Nucleus accumbens (tissue), 56 donors: ENCODE measurements at places on chromosomes 1 and 21.
A peak's percentile ranks its signal among the peaks of the same experiment; 100 is the strongest.

- DNase-seq = no peak
Observed at GRCh38 chr1:109935451-109935900, 24.8 kb downstream of the CSF1 start.

DNA sequence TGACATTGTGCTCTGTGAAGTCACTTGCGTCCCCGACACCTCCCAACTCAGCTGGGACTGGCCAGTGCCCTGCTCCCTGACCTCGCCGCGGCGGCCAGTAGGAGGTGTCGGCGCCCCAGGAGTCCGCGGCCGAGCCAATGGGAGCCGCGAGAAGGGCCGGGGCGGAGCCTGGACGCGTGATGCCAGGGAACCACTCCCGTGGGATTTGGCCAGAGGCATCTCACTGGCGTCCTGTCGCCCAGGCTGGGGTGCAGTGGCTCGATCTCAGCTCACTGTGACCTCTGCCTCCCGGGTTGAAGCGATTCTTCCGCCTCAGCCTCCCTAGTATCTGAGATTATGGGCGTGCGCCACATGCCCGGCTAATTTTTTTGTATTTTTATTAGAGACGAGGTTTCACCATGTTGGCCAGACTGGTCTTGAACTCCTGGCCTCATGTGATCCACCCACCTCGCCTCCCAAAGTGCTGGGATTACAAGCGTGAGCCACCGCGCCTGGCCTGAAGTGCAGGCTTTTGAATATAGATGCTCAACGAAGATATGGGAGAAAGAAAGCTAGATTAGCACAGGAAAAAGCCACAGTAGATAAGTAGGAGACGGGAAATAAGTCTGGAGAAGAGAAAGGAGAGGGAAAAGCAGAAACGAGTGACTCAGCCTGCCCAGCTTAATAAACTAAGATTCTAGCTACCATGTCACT lies 38.0 kb downstream of the ZBTB8OS start:
- peak; percentile 86 for DNase-seq

DNA sequence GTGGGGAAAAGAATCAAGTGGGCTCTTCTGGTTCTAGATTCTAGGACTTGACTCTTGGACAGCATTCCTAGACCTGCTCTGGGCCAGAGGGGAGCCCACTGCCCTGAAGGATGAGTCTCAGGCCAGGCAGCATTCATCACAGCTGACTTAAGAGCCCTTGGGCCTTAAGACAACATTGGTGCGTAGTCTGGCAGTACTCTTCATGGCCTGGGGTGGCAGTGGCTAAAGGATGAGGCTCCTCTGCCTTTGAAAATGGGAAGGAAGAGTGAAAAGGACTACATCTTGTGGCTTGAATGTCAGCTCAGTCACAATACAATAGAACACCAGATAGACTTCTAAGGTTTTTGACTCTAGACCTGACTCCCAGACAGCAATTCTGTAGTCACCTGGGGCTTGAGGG lies 1415.1 kb upstream of the PRMT6 start:
- DNase-seq = no peak

DNA sequence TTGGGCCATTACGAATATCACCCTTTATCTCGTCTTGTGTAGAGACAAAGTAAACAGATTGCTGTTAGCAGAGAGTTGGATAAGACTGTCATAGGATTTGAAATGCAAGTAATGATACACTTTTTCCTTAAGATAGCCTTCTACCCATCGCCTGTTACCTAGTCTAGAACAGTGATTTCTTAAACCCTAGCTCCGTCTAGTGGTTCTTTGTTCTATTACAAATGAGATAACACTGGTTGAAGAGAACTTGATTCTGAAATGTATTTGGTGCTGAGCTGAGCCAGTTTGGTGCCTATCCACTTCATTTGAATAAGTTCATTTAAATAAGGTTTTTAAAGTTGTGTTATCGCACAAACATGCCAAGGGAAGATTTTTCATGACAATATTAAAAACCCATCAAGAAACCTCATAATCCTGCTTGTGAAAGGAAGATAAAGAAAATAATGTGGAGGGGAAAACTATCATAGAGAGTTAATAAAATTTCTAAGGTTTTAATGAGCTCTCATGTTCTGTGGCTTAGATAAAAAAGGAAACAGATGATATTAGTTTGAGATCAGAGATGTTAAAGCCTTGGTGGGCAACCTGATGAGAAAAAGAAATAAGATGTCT lies 1.5 kb upstream of the KCNH1 start:
- no peak for DNase-seq

GRCh38 chr1:241927321-241927720 lies 30.2 kb upstream of the BECN2 start:
- DNase-seq = no peak

DNA sequence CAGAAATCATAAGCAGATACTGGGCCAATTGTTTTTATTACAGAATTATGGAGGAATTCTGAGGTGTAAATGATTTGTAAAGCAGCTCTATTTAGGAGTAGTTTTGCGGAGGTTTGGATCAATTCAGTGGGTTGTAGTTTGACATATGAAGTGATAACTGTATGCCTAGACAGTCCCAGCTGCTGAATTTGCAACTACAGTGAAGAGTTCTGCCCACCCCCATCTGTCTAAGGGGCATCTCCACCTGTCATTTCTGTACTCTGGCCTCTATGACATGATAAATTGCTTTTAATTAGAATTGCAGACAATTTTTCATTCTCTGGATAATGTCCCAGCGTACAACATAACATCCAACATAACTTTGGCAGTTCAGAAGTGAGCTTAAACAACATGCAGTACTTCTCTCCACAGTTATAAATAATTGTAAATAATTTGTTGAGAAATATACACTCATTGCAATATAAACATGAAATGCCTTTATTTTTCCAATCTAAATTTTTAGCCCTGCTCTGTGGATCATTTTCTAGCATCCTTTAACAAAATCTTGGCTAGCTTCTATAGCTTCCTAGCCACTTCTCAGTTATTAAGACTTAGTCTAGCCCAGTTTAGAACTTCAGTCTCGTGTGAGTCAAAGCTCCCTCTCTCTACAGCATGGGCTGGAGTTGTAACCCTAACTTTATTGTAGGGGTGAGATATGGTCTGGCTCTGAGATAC lies 52.3 kb downstream of the PDE4B start:
- DNase-seq = no peak

DNA sequence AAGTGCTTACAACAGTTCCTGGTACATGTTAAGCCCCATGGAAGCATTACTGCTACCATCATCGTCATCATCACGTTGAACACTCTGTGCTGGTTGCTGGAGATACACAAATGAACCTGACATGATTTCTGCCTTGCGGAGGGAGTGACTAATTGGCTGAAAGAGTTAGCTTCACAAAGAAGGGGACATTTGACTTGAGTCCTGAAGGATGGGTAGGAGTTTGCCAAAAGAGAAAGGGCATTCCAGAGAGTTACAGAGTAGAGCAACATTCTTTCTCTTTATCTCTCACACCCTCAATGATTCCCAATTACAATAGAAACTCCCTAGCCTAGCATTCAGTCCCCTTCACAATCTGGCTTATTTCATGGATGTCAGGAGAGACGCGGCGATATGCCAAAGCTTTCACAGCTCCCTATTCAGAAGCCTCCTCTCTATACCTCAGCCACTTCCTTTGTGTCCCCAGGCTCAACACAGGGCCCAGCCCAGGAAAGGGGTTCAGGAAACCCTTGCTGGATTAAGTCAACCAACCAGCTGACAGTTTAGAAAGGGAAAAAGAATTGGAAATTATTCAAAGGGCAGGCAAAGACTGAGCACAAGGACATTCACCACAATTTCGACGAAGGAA lies 38.0 kb downstream of the SLC1A7 start:
- no peak for DNase-seq

DNA sequence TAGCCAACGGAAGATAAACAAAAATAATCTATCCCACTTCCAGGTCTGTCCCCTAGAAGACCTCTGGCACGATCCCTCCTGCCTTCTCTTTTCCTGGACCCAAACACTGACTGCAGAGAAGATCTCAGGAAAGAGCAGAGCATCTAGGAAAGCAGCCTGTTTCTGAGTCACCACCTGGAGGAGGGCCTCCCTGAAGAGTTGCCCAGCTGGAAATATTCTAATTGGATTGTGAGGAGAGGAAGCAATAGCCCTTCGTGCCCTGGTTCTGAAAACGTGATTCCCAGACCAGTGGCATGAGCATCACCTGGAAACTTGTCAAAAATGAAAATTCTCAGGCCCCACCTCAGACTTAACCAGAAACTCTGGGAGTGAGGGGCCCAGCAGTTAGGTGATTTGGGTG lies 411.1 kb downstream of the SETD4 start:
- no peak for DNase-seq

- DNase-seq = peak; percentile 31
Observed at GRCh38 chr1:153220606-153221303, 3.4 kb downstream of the PRR9 start.

DNA sequence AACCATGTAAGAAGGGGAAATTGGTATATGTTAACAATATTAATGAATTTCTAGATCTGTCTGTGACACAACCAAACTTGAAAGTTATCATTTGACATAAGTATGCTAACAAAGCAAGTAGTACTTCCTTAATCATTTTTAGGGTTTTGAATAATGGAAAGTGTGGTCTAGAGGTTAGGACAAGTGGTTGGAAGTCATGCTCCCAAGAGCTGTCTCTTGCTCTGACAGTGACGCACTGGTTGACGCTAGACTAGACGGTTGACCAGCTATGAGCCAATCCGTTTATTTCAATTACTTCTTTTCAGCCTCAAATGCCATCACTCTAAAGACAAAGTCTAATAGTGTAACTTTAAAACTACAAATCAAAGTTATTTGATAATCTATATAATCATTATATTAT lies 20.7 kb upstream of the RGS1 start:
- no peak for DNase-seq

DNA sequence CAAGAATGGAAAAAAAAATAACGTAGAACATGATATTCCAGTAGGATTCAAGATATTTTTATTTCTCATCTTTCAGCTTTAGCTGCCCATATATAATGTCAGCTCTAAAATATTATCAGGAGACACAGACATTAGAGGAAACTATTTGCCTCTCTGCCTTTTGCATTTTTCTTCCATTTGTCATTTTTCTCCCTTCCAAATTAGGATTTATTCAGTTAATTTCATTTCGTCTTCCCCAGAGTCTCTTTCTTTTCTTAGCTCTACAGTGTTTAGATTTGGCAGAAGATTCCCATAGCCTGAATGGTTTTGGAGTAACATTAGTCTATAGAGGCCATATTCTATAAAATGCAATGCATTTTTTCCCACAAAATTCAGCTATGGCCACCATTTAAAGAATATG lies 5.1 kb upstream of the ENAH start:
- DNase-seq = no peak

DNA sequence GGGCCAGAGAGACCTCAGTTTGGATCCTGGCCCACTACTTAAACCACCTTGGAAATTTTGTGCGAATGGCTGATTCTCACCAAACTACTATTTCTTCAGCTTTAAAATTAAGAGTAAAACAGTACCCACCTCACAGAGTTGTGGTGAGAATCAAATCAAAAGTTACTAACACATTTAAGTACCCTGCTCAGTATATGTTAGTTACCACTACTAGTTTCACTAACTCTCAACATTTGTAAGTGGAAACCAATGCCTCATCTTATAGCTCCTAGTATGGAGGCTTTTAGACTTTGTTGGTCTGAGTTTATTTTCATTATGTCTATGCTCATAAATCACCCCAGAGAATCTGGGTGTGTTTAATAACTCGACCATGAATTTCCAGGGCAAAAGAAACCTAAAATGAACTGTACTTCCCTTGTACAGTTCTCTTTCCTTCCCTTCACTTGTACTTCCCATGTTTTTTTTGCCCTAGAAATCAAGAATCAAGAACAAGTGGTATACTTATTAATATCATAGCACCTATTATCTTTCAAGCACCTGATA lies 11.6 kb upstream of the SERBP1 start:
- no peak for DNase-seq

GRCh38 chr1:78045926-78046778 lies at the start of gene GIPC2:
TSS of gene GIPC2 (plus strand) at chr1:78045966. CDS start at chr1:78046095, 129 bp downstream.
- no peak for DNase-seq

GRCh38 chr1:41900603-41901444 lies 17.9 kb downstream of the HIVEP3 start:
- no peak for DNase-seq

- no peak for DNase-seq
Observed at GRCh38 chr1:196114193-196114592, 494.0 kb downstream of the KCNT2 start.

DNA sequence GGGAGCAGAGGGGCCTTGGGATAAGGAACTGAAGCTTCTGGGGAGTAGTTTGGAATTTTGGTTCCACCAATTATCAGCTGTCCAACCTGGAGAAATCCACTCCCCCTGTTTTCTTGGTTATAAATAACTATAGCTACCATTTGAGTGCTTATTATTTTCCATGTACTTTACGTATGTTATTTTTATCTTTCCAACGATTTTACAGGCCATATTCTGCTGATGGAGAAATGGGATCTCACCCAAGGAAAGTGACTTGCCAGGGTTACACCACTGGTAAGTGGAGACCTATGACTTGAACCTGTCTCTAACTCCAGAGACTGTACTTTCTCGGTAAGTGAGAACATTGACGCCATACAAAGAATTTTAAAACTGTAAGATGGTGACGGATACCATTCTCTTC lies 49.0 kb upstream of the CD34 start:
- DNase-seq = no peak

DNA sequence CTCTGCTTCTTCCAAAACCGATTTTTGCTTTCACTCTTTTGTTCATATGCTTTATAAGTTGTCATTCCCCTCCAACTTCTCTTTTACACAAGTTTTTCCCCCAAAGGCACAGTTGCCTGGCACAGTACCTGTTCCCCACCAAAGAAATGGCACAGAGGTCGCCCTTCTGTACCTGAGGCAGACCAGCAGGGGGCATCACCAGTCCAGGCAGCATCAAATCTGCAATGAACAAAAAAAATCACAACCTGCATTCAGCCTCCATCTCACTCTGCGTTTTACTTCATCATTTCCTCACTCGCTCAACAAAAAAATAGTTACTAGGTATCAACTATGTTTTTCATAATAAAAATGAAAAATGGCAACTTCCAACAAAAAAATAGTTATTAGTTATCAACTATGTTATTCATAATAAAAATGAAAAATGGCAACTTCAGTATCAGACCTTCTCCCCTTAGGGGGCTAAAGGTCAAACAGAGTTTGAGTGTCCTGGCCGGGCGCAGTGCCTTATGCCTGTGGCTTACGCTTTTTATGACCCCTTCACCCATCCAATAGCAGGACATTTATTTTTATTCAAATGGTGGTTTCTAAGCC lies 4.1 kb downstream of the EIF2D start:
- peak; percentile 18 for DNase-seq

- no peak for DNase-seq
Observed at GRCh38 chr1:14842361-14842760, 243.9 kb downstream of the KAZN start.

GRCh38 chr21:43826623-43826974 lies 37.2 kb downstream of the RRP1 start:
- no peak for DNase-seq

GRCh38 chr1:191541758-191542157 lies 616.5 kb upstream of the RGS18 start:
- DNase-seq = no peak

DNA sequence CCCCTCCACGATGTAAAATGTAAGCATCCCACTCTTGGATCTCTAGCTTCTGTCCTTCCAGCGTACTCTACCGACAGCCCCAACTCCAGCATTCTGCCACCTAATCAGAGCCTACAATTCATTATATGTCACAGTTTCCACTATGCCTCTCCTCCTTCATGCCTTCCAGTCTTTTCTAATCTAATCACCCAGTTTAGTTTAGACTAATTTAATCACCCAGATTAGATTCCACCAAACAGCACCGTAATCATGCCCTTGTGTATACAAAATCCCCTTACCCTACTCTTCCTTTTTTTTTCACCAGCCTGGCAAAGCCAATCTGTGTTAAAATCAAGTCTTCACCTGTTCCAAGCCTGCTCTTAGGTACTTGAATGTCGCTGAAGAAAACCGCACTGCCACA lies 49.8 kb upstream of the KANK4 start:
- DNase-seq = no peak

GRCh38 chr1:183365676-183366075 lies 52.5 kb downstream of the NMNAT2 start:
- no peak for DNase-seq
